Stimulated activated CD4-positive, alpha-beta T cell treated with anti-CD3 and anti-CD28 coated beads, Interleukin-4, amount 100 ng/mL, for 4 hours (primary cell): ENCODE measurements at places on chromosomes 2 and 18.
A peak's percentile ranks its signal among the peaks of the same experiment; 100 is the strongest.

GRCh38 chr2:172680436-172681068 is 55.1 kb upstream of the RAPGEF4 start:
- no peak for DNase-seq

- no peak for DNase-seq
Measured at GRCh38 chr2:144198116-144198515, 321.8 kb downstream of the ZEB2 start.

GRCh38 chr2:140747665-140748064 is 1383.2 kb downstream of the LRP1B start:
- DNase-seq, result no peak

DNA sequence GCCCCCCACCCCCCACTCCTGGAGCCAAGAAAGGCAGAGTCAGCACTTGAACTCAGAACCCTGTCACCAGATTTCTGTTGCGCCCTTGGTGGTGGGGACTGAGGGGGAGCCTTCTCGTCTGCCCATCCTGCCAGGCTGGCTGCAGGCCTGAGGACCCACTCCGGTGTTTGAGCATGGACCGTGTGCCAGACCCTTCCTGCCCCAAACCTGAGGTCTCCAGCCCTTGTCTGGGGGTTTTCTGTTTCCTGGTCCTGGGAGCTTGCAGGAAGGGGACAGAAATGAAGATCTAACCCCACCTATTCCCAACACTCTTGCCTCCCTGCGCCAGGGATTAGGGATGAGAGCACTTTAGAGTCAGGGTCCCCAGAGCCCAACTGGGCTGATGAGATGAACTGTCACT is 190.6 kb downstream of the HAUS1 start:
- no peak for DNase-seq

DNA sequence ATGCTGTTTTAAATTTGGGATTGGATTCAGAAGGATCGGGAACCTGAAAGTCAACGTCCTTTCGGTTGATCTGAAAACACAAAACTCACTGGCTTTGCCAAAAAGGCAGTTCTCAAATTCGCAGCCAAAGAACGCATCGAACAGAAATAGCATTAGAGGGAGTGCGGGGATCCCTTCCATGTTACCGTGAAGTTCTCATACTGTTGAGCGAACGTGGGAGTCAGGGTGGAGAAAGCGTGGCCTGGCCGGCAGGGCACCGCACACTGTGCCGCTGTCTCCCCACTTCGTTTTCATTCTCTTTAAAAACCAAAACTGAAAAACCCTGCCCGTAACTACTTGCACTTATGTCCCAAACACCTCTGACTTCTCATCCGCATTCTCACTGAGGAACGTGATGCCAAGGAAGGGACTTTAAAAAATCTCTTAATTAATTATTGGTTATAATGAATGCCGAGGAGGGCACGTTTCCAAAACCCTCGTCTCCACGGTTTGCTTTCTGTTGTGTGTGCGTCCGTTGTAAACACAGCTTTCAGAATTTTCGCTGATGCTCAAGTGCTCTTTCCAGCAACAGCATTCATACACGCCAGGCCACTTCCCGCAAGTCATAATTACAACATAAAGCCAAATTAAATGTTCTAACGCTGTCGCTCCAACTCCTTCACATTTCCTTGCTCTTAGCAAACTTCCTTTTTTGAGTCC is 60.9 kb upstream of the TWIST2 start:
- no peak for DNase-seq

- DNase-seq, result no peak
Measured at GRCh38 chr2:167271932-167272331, 383.7 kb downstream of the XIRP2 start.

GRCh38 chr2:84631985-84632384 is 115.7 kb downstream of the DNAH6 start:
- DNase-seq, result no peak

- DNase-seq, result no peak
Measured at GRCh38 chr2:207914716-207915115, 110.6 kb downstream of the PLEKHM3 start.

DNA sequence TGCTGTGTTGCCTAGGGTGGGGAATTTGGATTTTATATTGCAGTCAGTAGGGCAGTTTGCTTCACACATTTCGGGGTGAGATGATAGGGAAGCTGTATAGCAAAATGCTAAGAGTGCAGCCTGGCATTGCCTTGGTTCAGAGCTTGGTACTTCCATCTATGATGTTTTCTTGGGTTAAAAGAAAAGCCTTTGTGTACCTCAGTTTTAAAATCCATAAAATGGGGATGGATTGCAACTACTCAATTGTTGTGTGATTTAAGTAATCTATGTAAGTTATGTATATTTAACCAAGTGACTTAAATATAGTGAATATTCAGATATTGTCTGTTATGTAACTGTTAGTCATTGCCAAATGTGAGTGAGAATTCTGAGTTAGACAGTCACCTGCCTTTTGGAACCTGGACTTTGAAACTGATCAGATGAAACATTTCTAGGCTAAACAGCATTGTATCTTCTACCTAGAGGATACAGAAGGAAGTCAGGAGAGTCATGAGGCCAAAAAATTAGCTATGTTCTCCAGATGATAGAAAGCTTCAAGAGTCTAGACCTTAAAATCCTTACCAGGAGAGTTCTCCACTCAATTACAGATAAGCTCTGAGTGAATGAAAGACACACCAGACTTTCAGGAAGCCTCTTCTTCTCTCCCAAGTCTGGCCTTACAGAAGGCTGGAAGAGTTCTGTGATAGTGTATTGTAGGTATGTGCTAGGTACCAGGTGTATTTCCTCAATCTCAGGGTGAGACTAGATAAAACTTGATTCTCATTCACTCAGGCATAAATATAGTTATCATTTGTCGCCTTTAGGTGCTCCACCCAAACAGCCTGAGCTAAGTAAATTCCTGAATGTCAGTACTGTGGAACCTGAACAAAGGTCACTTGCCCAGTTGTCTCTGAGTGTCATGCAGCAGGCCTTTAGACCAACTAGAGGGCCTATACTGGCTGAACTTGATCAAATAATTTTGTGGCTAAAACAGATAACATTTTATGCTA is 7.5 kb downstream of the RIOK3 start:
- DNase-seq, result no peak

DNA sequence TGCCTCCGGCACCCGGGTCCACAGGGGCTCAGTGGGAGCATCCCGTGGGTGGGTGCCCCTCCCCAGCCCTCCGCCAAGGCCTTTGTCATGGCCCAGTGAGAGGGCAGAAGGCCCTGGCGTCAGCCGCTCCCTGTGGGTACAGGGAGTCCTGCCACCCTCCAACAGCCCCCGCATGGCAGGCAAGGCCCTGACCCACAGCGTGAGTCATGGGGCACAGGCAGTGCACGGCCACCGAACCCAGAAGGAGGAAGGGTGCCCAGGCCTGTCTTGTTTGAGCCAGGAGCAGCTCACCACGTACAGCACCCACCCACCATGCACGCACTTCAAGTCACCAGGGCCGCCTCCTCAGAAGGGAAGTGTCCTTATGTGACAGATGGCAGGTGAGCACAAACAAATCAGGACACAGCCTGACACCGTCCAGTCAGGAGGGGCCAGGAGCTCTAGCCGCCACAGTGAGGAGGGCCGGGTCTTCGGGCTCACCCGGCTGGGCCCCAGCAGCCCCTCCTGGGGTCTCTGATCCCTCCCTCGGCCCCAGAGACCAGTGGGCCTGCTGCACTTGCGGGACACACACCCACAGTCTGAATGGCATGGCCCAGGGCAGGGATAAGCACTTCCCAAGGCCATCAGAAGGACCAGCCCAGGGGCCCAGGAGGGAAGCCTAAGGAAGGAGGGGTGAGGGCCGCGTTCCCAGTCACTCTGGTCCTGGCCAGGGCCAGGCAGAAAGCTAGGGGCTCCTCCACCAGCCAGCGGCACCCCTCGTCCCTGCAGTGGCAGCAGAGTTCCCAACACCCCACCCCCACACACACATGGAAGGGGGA is 25.8 kb downstream of the BIN1 start:
- DNase-seq, result peak; percentile 46

- no peak for DNase-seq
Measured at GRCh38 chr18:60506682-60507081, 134.1 kb upstream of the MC4R start.
